ENCODE measurements at places on chromosomes 7 and 10.

GRCh38 chr10:21526860-21527597 lies 1.5 kb upstream of the SKIDA1 start:
- DNase-seq: peak; percentile 20

DNA sequence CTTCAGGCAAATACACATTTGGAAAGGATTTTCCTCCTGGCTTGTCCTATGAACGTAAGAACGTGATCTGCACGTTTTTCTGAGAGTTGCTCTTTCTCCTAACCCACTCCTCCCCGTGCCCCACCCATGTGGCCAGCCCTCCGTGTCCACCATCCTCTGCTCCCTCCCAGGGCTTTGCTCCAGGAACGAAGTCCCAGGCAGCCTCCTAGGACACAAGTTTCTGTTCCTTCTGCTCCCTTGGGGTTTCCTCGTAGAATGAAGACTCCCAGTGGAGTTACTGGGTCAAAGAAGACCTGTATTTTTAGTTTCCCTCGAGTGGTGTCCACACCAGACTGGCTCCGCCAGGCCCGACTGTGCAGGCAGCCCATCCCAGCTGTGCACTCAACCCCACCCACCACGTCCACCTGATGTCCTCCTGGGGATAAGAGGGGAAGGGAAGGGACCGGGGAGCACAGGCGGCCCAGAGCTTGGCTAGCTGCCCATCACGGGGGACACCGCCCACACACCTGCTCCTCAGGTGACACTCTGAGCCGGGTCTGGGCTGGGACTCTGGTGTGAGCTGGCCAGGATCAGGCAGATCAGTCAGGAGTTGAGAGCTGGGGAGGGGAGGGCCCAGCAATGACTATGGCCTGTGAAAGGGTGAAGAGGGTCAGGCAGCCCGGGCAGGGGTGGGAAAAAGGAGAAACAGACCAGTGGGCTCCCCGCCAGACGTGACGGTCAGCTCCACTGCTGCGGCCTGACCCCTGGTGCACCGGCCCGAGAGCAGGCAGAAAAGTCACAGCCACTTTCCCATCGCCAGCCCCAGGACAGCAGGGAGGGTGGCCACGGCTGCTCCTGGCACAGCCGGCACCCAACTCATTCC lies 54.3 kb upstream of the PPP2R2D start:
- DNase-seq: no peak

- DNase-seq: no peak
Observed at GRCh38 chr10:62617652-62618051, 186.9 kb upstream of the ADO start.

DNA sequence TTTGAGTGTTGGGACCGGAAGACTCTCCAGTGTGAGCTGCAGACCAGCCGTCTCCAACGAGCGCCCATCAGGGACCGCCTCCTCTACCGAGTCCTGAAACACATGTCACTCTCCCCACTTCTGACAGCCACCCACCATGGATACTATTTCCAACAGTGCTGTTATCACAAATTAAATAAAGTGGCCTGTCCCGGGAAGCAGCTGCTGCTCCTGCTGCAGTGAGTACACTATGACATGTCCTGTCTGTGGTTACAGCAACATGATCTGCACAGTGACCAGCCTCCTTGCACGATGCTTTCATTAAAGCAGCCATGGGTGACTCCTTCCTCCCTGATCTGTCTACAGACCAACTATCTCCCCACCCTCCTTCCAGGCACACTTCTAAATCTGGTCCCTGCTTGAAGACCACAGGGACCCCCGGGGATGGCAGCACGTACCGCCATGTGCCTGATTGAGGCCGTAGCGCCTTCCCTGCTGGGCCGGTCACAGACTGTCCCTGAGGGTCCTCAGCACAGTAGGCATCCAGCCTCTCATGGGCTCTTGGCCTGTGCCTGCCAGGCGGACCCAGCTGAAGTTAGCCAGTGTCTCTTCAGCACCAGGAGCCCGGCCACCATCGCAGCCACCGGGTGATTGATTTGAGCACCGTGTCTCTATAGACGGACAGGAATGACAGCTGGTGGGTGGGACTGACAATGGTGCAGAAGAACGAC lies 58.8 kb downstream of the TCERG1L start:
- no peak for DNase-seq

DNA sequence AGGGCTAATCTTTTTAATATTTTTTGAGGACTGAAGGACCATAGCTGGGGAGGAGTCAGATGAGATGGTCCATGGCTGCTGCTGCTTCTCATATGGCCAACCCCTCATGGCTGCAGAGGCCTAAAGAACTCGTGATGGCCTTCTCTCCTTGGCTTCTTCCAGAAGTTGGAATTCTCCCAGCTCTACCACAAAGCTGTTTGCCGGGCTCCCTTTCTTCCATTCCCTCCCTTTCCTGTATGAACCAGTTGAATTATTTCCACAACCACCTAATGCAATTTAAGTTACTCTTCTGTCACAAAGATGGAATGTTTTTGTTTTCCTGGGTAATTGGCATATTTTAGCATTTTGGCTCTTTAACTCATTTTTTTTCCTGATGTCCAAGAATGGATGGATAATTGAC lies 80.7 kb downstream of the PHTF2 start:
- no peak for DNase-seq

GRCh38 chr10:85831422-85831821 lies 535.2 kb downstream of the GRID1 start:
- DNase-seq: no peak

DNA sequence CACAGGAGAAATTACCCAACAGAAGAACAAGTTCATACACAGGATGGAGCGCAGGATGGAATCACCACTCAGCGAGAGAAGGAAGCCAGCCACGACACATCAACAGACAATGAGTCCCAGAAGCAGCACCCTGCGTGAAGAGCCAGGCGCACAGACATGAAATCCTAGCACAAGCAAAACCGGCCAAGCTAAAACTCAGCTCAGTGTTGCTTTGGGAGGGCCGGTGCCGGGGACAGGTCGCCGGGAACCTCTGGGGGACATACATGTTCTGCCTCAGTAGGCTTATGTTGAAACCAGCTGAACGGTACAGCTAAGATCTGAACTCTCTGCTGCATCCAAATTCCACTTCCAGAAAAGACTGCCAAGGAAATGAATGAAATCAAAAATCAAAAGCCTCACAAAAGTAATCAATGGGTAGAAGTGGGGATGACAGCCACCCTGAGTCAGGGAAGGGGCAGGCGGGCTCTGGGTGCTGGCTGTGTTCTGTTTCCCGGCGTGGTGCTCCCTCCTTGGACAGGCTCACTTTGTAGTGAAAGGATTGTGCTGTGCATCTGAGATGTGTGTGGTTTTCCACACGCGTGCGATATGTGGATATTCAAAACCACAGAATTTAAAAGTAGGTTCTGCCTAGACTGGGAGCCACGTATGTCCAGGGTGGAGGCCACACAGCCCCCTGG lies 114.7 kb downstream of the PDGFA start:
- DNase-seq: no peak

GRCh38 chr7:134901389-134902020 lies 84.8 kb upstream of the AGBL3 start:
- peak; percentile 5 for DNase-seq

DNA sequence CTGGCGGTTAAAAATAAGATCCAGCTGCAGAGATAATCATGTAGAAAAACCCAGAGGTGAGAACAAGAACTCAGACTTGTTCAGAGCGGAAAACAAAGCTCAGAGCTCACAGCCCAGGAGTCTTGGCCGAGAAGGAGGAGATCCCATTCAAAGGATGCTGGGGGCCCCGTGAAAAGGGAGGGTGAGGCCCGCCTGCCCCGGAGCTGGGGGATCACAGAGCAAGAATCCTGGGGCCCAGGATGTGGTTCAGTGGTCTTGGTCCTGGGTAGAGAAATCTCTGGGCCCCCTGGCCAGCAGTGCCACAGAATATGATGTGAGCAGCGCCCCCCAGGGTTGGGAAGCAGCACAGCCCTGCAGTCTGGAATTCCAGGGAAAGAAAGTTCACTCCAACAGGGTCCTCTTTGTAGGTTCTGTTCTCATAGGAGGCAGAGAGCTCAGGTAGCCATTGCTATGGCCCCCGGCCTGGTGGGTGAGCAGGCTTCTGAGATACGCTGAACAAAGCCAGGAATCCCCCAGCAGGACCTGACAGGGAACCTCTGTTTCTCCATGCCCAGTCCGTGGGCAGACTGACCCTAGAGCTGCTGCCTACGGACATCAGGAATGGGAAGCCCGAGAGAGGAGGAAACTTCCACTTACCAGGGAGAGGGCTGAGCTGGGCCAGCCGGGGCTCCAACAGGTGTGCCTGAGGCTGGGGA lies 77.7 kb upstream of the GNA12 start:
- no peak for DNase-seq

GRCh38 chr10:51815723-51816122 lies 116.3 kb upstream of the CSTF2T start:
- DNase-seq: no peak

DNA sequence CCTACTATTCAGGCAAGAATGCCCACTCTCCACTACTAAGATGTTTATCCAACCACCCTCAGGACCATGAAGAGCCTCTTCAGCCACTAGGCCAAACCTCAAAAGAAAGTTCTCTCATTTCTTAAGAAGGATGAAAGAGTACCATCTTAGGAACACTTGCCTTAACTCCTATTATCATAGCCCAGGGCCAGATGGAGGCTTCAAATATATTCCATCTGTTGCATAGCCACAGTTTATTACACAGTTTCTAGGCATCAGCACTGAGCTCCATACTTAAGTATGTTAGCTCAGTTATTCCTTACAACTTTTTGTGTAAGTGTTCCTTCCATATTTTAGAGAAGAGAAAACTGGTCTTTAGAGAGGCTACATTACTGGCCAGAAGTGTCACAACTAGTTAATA lies 37.4 kb upstream of the YAE1 start:
- DNase-seq: no peak

DNA sequence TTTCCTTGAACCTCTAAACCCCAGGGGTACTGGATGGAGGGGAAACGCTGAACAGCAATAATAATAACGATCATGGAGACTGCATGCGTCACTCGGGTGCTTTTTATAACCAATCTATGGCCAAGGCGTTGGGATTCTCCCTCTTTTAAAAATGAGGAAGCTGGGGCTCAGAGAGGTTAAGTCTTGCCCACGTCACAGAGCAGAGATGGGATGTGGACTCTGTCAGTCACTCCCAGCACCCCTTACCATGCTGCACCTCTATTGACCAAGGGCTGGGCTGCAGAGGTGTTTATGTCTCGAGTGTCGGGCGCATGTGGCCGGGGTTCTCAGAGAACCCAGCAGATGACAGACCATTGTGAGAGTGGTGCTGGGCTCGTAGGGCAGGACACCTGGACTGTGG lies 129.9 kb downstream of the CDH23 start:
- DNase-seq: no peak

DNA sequence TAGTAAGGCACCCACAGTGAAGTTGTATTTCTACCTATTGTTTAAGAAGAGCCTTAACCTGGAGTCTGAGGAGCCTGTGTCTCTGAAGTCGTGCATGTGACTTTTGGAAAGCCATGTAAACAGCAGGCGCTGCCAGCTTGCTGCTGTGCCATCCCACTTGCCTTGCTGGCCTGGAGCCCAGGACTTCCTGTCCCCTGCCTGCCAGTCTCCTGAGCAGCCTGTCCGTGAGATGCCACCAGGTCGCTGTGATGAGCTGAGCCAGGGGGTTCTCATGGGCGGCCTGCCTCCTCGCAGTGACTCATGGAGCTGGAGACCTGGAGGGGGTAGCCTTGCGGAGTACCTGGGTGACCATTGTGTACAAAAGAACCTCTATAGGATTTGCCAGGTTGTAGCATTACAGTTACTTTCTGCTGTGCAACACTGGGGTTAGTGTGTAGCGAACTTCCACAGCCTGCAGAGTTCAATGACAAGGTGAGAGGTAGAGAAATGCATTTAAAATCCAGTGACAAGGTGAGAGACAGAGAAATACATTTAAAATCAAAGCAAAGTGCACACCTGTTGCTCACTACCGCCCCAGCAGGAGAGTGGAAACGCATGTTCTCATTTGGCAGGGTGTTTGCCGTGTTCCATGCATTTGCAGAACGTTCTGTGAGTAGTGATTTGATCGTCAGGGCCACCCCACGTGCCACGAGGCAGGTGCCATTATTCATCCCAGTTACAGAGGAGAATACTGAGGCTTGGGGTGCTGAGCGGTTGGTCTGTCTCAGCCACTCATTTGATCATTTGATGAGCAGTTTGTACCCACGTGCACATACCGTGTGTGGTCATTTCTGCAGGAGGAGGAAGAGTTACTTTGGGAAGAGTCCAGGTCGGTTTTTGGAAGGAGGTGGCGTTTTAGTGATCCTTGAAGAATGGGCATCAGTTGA lies 36.6 kb upstream of the BHLHA15 start:
- no peak for DNase-seq

DNA sequence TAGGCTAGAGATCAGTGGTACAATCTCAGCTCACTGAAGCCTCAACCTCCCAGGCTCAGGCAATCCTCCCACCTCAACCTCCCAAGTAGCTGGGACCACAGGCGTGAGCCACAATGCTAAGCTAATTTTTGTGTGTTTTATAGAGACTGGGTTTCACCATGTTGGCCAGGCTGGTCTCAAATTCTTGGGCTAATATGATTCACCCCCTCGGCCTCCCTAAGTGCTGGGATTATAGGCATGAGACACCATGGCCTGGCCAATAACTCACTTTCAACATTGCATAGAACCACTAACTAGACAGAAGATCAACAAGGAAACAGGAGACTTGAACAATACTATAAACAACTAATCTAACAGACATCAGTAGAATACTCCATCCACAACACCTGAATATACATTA lies 191.7 kb downstream of the LRRN3 start:
- DNase-seq: no peak

- DNase-seq: peak; percentile 87
Observed at GRCh38 chr7:15603124-15603523, 41.3 kb upstream of the AGMO start.

GRCh38 chr7:101848208-101848951 lies 31.0 kb downstream of the CUX1 start:
- no peak for DNase-seq

- DNase-seq: no peak
Observed at GRCh38 chr10:86104611-86105145, 261.9 kb downstream of the GRID1 start.

GRCh38 chr10:62614389-62615157 lies 189.9 kb upstream of the ADO start:
- DNase-seq: no peak

DNA sequence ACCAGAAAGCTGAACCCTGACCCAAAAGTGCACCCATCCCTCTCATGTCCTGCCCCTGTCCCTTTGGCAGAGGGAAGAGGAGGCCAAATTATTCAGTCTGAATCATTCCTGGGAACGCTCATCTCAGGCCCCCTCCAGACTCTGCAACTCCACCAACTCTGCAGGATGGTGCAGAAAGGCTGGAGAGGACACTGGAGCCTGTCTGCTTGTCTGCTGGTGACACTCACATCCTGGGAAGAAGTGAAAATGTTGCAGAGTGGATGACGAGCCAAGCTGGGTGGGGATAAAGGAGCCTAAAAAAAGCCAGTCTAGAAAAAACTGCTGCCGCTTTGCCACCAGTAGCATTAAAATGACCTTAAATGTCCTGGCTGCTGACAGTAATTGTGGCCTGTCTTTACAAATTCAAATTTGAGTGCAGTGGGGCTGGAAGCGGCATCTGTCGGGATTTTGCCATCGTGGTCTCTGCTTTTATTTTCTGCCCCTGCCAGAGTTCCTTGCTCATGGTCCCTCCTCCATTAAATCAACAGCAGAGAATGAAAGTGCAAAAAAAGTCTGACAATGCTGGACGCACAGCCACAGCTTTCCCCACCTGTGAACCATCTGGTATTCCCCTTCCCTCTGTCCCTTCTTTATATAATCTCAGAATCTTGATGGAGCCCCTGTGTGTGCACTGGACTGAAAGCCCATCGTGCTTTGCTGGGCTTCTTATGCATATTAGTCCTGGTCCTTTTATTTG lies 63.9 kb downstream of the STK17A start:
- DNase-seq: no peak

GRCh38 chr10:114403541-114404161 lies 651 bp downstream of the AFAP1L2 start:
- DNase-seq: no peak
